Activated naive CD4-positive, alpha-beta T cell treated with Interleukin-2 at 50 U/mL for 16 hours (primary cell): ENCODE measurements at places on chromosomes 16 and 17.

DNA sequence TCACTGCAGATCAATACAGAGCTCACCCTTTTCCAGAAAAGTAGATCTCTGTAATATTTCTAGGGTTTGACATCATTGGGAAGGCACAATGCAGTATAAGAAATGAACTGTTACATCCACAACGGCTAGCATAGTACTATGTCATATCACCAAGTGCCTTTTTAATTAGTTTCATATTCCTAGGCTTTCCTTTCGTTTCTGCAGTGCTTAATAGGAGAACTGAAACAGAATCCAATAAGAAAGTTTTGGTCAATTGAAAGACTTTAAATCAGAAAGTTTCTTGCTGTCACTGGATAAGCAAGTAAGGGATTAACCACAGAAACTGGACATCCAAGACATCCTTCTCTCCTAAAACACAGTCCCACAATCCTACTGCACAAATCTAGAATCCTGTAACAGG is 3.5 kb upstream of the RNF43 start:
- DNase-seq, result no peak

DNA sequence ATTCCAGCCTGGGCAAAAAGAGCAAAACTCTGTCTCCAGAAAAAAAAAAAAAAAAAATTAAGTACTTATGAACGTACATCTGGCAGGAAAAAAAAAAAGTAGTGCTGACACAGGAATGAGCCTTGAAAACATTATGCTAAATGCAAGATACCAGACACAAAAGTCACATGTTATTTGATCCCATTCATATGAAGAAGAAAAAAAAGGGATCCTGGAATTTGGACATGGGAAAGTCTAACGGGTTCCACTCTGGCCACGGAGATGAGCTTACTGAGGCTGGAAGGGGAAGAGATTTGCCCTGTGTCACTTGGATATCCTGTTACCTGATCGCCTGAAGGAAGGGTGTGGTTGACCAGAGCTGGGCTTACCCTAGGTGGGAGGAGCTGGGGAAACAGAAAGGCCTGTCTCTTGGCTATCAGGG is 251.9 kb downstream of the PARN start:
- no peak for DNase-seq

DNA sequence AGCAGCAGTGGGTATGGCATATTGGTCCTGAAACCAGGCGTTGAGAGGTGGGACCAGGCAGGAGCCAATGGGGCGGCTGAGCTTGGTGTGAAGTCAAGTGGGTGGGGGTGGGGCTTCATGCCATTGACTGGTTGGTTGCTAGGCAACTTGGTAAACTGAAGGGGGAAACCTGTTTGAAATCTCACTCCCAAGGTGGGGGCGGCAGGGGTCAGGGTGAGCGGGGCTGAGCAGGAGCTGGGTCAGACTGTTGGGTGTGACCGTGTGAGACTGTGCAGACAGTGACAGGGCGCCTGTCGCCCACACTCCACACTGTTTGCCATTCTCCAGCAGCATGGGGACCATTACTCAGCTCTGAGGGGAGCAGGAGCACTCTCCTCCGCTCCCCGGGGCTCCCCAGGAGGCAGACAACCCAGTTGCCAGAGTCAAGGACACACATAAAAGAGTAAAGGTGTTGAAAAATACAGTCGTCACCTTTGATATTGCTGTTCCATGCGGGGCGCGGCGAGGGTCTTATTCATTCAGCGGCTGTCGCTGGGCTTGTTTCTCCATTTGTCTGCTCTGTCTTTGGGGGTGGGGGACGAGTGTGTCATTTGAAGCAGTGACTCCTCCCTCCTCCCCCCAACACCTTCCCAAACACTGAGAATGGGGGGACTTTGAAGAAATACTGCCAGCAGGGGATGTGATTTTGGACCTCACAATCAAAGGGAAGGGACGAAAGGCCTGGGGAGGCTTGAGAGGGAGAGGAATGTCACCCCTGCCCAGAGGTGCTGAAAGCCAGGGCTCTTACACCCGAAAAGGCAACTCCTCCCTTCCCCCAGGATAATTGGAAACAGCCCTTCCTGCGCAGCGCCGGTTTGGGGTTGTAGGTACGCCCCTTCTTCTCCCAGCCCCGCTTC is 1.2 kb upstream of the EFNB3 start:
- no peak for DNase-seq

- DNase-seq, result no peak
These were observed 253.3 kb downstream of the MAF start for GRCh38 chr16:79347277-79347676.

- DNase-seq, result no peak
These were observed 33.6 kb upstream of the MED13 start for GRCh38 chr17:62098623-62099231.

DNA sequence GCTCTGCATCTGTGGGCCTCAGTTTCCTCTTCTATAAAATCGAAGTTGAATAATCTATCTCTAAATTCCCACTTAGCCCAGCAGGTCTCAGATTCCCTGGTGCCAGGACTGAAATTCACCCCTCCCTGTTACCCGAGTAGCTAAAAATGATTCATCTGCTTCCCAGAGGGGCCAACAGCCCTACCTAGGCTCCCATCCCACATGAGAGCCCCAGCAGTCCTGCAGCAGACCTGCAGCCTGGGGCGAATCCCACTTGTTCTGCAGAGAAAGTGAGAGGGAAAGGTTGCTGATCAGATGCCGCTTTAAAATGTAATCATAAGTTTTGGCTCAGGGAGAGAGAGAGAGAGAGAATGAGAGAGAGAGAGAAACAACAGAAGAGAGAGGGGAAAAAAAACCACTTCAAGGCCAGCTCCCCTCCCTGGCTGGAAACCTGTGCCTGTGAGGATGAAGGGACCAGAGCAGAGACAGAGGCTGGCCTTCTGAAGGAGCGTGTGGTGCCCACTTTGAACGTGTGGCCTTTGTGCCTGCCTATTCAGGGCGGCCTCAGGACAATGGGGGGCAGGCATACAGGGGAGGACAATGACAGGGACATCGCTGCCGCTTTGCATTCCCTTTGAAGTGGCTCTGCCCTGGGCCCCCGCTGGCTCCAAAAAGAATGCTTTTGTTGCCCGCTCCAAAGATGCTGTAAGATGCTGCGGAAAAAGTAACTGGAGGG is 85.2 kb upstream of the NKD1 start:
- no peak for DNase-seq

DNA sequence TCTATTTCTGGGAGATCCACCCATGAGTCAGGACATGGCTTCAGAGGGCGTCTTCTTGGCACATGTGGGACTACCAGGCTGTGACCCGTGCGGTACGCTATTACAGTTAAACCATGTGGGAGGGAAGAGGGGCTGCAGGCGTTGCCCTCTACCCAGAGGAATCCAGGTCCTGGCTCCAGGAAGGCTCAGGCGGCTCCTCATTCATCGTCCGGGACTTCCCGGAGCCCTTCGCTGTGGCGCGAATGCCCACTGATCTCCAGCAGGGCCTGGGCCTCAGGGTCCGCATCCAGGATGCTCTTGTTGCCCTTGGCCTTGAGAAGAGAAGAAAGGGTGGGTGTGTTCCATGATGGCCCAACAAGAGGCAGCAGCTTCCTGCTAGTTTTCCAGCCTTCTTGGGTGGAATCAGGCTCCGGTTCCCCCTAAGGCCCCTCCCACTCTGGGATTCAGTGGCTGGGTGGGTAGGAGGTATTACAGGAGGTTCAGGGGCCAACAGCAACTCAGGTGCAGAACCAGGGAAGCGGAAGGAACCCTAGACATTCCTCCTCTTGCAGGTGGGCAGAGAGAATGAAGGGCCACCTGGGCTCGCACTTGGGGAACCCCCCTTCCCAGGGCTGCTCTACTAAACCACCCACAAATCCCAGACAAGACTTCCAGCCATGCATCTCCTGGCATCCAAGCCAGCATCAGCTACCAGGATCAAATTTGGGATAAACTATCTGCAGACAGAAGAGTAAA is 24.6 kb downstream of the MEAK7 start:
- DNase-seq, result no peak

DNA sequence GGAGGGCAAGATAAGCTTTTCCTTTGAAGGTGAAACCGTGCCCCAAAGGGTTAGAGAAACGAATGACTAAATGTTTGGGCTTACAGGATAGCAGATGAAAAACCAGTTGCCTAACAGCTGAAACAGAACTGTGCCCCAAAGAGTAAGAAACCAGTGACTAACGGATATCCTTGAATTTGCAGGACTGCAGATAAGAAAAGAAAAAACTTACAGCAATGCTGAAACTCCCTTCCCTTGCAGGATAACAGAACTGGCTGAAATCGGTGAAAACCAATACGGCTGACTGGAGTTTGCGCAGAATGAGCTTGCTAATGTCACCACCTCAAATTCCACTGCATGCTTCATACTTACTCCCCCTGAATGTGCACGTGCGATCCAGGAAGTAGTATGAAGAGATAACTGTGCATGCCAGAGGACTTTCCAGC is 175.2 kb upstream of the NLRP1 start:
- DNase-seq, result no peak

DNA sequence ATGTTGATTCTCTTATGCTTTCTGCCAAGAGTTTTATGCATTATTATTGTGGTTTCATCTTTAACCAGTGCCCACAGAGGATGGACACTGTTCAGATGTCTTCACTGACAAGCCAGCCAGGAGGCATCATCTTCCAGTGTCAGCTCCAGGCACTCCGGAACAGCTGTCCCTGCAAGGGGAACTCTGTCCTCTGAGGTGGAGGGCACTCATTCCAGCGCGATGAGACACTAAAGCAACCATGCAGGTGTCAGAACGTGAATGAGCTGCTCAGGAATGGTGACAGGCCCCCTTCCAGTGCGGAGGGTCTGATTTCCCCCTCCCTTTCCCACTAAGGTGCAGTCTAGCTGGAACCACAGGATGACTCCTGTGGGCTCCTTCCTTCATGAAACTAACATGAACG is 117.5 kb downstream of the NOG start:
- DNase-seq, result no peak

DNA sequence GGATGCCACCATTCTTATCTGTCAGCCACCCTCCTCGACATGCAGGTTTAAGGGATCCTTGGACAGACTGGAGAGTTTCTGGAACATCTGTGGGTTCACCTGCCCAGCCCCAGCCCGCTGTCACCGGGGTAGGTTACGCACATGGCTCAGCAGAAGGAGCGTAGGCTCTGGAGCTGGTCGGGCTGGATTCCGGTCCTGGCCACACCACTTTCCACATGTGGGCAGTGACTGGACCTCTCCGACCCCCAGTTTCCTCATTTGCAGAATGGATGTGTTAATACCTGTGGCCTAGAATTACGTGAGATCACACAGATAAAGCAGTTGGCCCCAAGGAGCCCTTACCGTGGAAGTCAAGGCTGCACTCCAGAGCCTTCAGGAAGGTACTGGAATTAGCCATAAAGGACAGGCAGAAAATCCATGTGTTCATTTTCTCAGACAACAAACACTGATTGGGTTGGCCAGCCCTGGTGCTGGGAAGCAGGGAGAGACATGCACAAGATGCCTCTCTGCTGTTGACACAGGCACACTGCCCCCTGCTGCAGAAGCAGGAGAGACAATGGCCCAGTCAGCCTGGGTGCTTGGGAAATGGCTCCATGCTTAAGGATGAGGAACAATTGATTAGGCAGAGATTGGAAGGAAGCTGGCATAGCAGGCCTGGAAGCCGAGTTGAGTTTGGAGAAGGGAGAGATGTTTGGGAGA is 58.8 kb downstream of the SF3B3 start:
- DNase-seq, result no peak

DNA sequence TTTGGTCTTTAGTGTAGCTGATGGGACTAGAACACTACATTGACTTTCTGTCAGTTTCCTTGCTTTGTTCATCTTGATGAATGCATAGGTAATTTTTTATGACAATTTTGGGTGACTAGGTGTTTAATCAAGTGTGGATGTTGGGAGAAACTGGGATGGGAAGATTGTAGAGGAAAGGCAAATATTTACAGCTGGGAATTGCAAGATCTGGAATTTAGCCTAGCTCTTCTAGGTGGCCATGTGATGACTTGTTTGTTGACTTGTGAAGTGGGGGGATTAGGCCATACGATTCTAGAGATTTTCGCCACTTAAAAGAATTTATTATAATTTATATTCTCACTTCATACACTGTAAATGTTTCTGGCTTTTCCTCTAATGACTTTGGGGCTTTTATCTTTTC is 480.3 kb upstream of the GOT2 start:
- DNase-seq, result no peak

GRCh38 chr17:57684711-57685498 is 60.2 kb downstream of the CCDC182 start:
- no peak for DNase-seq

DNA sequence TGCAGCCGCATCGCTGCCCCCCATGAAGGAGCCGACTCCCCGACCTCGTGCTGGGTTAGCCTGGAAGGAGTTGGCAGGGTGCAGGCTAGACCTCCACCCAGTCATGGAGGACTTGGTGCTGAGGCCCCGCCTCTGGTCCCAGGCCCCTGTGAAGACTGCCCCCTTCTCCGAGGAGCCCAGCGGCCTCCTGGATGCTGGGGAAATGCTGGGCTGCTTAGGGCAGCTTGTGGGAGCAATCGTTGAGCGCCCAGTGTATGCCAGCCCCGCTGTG is 1.8 kb downstream of the SSTR5 start:
- no peak for DNase-seq

DNA sequence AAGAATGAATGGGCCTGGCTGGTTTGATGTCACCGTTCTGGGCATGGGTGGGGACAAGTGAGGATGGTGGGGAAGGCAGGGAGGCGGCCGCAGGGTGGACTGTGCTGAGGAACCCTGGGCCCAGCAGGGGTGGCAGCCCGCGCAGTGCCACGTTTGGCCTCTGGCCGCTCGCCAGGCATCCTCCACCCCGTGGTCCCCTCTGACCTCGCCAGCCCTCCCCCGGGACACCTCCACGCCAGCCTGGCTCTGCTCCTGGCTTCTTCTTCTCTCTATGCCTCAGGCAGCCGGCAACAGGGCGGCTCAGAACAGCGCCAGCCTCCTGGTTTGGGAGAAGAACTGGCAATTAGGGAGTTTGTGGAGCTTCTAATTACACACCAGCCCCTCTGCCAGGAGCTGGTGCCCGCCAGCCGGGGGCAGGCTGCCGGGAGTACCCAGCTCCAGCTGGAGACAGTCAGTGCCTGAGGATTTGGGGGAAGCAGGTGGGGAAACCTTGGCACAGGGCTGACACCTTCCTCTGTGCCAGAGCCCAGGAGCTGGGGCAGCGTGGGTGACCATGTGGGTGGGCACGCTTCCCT is 6.5 kb upstream of the SERPINF1 start:
- DNase-seq, result no peak

- DNase-seq, result no peak
These were observed 160.6 kb downstream of the MAF start for GRCh38 chr16:79439901-79440300.

DNA sequence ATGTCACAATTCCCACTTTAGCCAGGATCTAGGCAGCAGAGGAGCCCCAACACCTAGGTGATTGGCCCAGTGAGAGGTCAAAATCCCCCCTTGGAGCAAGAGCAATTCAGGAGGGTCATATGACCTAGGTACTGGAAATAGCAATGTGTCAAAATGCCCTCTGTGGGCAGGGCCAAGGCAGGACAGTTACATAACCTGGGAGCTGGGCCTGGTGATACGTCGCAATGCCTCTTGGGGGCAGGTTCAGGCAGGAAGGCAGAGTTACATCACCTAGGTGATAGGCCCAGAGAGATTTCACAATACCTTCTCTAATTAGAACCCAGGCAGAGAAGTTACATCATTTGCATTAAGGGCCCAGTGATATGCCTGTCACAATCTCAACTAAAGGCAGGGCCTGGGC is 1906.3 kb downstream of the TP53TG3F start:
- no peak for DNase-seq

GRCh38 chr17:45229681-45230409 is 8.2 kb downstream of the FMNL1 start:
- peak; percentile 39 for DNase-seq

- DNase-seq, result no peak
These were observed 36.6 kb upstream of the IL21R start for GRCh38 chr16:27365142-27366089.
